Osteocyte (in vitro differentiated cells): ENCODE measurements at places on chromosomes 5 and 9.

GRCh38 chr9:88933607-88934379 is 57.5 kb upstream of the S1PR3 start:
- DNase-seq = no peak

GRCh38 chr9:27539479-27540441 is 10.1 kb upstream of the MOB3B start:
- DNase-seq = no peak

DNA sequence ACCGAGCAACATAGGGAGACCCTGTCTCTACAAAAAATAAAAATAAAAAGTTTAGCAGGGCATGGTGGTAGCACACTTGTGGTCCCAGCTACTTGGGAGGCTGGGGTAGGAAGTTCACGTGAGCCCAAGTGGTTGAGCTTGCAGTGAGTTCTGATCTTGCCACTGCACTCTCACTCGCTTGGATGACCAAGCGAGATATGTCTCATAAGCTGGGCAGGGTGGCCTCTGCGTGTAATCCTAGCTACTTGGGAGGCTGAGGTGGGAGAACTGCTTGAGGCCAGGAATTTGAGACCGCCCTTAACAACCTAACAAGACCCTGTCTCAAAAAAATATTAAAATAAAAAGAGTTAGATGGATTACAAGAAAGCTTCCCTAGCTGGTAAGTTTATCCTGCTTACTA is 32.5 kb downstream of the RASA1 start:
- no peak for DNase-seq

GRCh38 chr5:55959208-55959607 is 35.6 kb downstream of the IL6ST start:
- DNase-seq = no peak

DNA sequence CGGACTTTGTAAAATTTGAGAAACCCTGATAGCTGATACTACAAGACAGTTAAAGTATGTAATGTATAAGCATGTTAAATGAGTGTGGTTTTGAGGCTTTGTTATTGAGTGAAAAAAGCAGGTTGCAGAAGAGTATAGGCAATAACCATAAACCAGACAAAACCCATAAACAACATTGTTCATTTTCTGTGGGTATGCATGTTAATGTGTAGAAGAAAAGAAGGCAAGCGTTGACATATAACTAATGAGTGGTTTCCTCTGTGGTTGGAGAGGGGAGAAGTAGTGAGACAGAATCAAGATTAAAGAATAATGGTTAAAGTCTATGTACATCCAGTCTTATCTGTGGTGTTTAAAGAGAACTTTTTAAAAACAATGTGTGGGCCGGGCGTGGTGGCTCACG is 26.2 kb downstream of the RAD23B start:
- DNase-seq = no peak

DNA sequence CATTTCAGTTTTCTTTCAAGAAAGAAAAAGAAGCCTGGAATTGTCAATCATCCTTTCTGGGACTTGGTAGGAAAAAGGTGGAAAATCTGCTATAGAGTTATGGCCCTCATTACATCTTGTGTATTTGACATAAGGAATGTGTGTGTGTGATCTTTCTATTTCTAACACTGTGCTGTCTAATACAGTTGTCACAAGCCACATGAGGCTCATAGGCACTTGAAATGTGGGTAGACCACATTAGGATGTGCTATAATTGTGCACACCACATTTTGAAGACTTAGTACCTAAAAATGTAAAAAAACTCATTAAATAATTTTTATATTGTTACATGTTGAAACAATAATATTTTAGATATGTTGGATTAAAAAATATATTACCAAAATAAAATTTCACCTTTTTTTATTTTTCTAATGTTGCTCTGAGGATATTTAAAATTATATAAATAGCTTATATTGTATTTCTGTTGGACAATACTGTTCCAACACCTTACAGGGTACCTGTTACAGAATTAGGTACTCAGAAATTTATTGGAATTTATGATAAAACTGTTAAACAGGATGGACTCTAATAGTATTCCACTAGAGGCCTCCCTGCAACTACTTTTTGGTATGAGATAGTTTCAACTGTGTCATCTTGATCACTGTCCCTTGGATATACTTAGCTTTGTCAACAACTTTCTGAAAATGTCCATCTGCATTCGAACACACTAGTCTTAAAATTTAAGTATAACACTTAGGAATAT is 18.4 kb downstream of the MSANTD3 start:
- DNase-seq = no peak

DNA sequence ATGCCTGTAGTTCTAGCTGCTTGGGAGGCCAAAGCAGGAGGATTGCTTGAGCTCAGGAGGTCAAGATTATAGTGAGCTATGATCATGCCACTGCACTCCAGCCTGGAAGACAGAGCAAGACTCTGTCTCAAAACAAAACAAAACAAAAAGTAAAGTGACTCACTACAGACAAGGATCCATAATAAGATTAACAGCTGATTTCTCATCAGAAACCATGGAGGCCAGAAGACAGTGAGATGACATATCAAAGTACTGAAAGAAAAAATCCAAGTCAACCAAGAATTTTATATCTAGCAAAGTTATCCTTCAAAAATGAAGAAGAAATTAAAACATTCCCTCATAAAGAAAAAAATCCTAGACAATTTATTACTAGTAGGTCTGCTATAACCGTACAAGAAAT is 69.4 kb upstream of the ZBTB43 start:
- DNase-seq = no peak

GRCh38 chr5:150485693-150486401 is 22.1 kb upstream of the NDST1 start:
- peak; percentile 88 for DNase-seq

DNA sequence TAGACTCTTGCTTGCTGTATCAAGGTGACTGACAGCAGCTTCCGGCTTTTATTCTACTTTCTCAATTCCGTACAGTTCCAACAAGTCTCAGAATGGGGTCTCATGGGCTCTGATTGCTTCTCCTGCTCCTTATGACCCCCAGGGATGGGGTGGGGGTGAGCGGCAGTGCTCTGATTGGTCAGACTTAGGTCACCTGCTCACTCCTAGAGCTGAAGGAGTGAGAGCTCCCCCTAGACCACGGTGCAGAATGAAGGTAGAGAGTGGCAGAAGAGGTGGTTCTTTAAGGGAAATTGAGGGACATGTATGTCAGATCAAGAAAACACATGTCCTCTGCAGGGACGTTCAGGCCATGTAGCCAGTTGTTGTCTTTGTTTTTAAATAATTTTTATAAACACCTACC is 115.2 kb downstream of the C9orf152 start:
- DNase-seq = peak; percentile 36

DNA sequence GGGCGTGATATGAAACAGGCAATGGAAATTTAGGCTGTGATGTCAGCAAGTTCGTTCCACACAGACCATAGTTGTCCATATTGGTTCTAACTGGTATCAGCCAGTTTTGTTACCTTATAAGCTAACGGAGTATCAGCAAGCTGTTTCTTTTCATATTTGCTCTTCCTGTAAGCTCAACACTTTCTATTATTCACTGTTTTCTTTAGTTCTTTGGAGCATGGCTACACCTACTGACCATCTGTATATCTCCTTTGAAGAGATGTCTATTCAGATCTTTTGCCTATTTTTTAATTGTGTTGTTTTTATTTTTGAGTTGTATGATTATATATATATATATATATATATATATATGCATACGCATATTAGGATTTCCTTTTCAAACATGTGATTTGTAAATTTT is 1057.2 kb upstream of the CDH10 start:
- DNase-seq = no peak

DNA sequence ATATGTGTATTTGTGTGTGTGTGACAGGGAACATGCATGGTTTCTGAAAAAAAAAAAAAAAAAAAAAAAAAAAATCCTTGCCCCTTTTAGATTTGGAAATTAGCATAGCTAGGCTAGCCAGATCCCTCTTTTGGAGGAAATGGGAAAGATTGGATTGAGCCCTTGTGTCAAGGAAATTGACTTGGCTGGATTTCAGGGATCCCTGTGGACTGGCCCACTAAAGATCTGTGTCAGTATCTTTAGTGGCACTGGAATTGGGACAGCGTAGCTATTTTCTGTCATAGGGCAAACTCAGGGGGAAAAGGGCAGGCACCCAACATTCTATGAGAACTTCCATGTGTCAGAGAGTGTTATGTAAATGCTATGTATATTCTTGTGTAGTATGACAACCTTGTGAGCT is 35.4 kb downstream of the SH3GL2 start:
- DNase-seq = no peak

GRCh38 chr9:96302021-96302420 is at the start of gene HSD17B3:
HSD17B3 (minus strand) TSS chr9:96302176; CDS start chr9:96302104, 72 bp downstream.
- no peak for DNase-seq

GRCh38 chr5:131999441-132000240 is 11.8 kb downstream of the ACSL6 start:
- DNase-seq = no peak
